ENCODE measurements at places on chromosomes 11 and 22.
A peak's percentile ranks its signal among the peaks of the same experiment; 100 is the strongest.

- no peak for DNase-seq
Measured at GRCh38 chr11:36065436-36065835, 121.6 kb downstream of the LDLRAD3 start.

- no peak for DNase-seq
Measured at GRCh38 chr11:76674517-76675400, 4.2 kb upstream of the LRRC32 start.

GRCh38 chr11:97461044-97461880, 1071.4 kb downstream of the JRKL start:
- DNase-seq, result no peak

GRCh38 chr11:77959434-77959833, 35.0 kb downstream of the INTS4 start:
- peak; percentile 3 for DNase-seq

DNA sequence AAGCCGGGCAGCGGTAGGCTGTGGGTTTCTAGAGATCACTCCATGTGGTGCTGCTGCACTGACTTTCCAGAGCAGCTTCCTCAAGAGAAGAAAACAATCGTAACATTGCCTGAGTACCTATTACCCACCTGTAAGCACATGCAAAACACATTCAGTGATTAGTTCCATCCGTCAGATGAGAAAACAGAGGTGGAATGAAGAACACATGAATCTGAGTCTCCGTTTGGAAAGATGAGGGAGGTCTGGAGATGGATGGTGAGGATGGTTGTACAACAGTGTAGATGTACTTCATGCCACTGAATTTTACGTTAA, 7.5 kb upstream of the SLCO2B1 start:
- no peak for DNase-seq

DNA sequence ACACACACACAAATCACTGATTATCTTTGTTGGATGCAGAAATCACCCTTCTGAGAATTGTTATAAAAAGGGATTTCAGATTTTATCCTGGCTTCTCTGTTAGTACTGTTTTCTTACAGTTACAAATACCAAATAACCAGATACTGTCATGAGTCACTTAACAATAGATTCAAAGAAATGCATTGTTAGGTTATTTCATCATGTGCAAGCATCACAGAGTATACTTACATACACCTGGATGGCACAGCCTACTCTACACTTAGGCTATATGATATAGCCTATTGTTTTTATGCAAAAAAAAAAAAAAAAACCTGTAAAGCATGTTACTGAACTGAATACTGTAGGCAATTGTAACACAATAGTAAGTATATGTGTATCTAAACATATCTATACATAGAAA, 319.2 kb upstream of the ARHGAP42 start:
- DNase-seq, result no peak

DNA sequence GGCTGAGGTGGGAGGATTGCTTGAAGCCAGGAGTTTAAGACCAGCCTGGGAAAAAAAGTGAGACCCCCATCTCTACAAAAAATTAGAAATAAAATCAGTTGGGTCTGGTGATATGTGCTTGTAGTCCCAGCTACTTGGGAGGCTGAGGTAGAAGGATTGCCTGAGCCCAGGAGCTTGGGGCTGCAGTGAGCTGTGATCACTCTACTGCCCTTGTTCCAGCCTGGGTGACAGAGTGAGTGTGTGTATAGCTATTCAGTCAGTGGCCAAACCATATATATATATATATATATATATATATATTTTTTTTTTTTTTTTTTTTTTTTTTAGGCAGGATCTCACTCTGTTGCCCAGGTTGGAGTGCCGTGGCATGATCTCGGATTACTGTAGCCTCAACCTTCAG, 24.5 kb downstream of the ADM start:
- DNase-seq, result no peak

DNA sequence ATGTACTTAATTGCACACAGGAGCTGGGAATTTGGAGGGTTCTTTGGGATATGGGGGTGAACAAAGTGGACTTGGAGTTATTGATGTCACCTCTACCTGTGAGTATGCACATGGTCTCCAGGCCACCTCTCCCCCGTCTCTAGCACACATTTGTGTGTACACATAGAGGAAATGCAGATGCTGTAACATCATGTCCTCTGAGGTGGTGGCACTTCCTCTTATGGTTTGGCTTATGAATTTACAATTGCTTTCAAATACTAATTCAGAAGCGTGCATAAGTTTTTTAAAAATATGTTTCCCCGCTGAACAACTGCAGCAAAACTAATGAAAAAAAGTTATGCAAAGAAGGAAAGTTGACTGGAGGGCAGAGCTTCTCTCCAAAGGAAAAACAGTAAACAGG, 152.0 kb upstream of the TENM4 start:
- DNase-seq, result no peak

DNA sequence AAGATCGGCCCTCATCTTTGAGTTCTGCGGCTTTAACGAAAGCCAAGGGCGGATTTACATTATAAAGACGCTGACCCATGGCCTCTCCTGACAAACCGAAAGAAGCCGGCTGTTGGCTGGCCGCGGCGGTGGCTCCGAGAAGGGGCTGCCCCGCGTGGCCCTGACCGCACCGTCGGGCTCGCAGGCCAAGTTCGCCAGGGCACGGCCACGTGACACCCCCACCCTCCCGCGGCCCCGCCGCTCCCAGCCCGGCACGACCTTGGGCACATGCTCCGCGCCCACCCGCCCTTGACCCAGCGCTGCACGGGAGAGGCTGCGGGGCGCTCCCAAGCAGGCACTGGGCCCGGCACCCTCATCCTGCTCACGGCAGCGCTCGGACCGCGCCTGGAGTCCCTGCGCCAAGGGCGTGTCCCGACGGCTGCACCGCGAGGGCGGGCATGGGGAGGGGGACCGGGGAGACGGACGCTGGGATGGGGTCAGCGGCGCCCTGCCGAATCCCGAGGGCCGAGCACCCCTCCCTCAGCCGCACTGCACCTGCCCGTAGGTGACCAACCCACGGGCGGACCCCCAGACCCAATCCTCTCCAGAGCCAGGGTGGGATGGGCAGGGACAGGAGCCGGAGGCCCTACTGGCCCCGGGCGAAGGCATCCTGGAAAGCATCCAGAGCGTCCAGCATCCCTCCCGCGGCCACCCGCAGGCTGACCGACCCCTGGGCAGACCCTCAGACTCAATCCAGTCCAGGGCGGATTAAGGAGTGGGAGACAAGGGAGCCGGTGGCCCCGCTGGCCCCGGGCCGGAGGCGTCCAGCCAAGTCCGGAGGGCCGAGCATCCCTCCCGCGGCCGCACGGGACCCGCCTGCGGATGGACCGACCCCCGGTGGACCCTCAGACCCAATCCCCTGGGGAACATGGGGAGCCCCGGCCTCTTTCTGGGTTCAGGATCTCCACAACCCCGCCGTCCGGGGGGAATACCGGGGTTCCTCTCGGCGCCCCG, 759 bp downstream of the CPT1A start:
- DNase-seq, result peak; percentile 22

GRCh38 chr11:77073328-77074001, 6.7 kb downstream of the CAPN5 start:
- DNase-seq, result peak; percentile 96

- DNase-seq, result peak; percentile 94
Measured at GRCh38 chr22:29225422-29226090, 19.9 kb downstream of the EMID1 start.

DNA sequence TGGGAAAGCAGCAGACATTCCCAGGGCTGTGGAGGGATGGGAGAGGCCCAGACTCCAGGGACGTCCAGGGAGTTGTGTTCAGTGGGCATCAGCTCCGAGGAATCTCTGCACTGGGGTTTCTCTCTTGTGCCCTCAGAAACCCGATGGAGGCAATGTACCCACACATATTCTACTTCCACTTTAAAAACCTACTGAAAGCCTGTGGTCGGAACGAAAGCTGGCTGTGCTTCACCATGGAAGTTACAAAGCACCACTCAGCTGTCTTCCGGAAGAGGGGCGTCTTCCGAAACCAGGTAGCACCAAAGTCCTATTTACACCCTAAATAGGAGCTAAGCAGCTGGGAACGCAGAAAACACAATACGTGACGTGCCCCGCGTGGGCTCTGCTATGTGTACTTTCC, 8.3 kb downstream of the APOBEC3D start:
- DNase-seq, result no peak

DNA sequence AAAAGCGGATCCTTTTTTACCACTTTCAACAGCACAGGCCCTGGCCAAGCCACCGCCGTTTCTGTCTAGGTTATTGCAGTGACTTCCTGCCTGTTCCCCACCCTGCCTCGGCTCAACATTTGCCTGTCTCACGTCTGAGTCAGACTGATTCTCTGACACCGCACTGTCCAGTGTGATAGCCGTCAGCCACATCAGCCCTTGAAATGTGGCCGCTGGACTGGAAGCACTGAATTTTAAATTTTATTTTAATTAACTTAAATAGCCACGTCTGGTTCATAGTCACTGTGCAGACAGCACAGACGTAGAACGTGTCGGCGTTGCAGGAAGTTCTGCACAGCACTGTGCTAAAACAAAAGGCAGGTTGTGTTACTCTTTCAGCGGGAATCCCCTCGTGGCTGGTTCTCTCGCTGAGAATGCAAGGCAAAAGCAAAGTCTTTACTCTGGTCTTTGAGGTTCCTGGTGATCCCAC, 56.3 kb upstream of the ADSL start:
- no peak for DNase-seq

- DNase-seq, result no peak
Measured at GRCh38 chr11:114147375-114148012, 88.0 kb downstream of the ZBTB16 start.

- DNase-seq, result no peak
Measured at GRCh38 chr11:93984936-93985335, 36.2 kb upstream of the HEPHL1 start.

GRCh38 chr22:21758091-21758864, 22.7 kb upstream of the YPEL1 start:
- no peak for DNase-seq
